Natural killer cell (primary cell): ENCODE measurements at places on chromosomes 1 and 21. TPM values are rescaled to one million over a fixed set of nuclear protein-coding genes. Genes with fewer than 3 reads are reported as not detected.

Gene HSF2BP
- total RNA-seq, result not detected

Gene ATP1A4
- not detected for total RNA-seq

DNA sequence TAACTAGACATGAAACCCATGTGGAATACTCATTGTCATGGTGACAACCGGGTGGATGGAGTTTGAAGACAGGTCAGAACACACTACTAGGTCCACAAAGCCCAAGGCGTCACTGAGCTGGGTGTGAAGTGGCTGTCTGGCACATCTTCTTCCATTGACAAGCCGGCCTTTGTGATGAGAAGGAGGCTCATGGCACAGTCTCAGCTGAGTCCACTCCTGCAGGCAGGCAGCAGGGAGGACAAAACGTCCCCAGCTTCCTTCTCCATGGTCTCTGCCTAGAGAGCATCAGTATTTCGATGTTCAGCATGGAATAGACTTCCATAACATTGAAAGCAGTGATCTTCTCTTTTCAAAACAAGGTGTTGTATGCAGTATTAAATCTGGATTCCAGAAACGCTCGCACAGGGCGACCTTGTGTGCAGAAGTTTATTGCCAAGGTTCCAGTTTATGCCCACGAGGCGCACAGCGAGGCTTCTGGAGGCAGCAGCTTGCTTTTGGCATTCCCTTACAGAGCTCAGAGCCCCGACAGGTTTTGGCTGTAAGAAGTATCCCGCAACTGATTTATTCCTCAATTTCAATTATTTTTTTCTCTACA, 104.2 kb downstream of the SIM2 start:
- no peaks in the 10 kb centered on the region for H3K36me3 ChIP-seq
- H3K4me3 ChIP-seq, result no peak overlapping the region
- no peak overlapping the region for H3K27ac ChIP-seq
- H3K27me3 ChIP-seq, result no peaks in the 10 kb centered on the region
- H3K4me1 ChIP-seq, result no peaks in the 10 kb centered on the region

DNA sequence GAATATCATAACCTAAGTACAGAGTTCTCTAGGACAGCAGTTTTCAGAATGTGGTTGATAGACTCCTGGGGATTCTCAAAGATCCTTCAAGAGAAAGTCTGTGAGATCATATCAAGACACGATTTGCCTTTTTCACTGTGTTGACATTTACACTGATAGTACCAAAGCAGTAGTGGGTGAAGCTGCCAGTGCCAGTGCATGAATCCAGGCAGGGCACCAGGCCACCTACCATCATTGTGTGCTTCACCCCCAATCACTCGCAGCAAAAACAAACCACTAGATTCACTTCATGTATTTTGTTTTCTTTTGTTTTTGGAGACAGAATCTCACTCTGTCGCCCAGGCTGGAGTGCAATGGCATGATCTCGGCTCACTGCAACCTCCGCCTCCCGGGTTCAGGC, 23.9 kb downstream of the DNAJC16 start:
- H3K4me1 ChIP-seq, result no peaks in the 10 kb centered on the region
- no peak overlapping the region for H3K4me3 ChIP-seq
- H3K27me3 ChIP-seq, result no peaks in the 10 kb centered on the region
- H3K27ac ChIP-seq, result no peak overlapping the region

Gene CFAP141
- total RNA-seq, result 1.2 TPM

- no peaks in the 10 kb centered on the region for H3K4me1 ChIP-seq
- no peak overlapping the region for H3K4me3 ChIP-seq
- no peaks in the 10 kb centered on the region for H3K27me3 ChIP-seq
These were observed 24.6 kb upstream of the SLC35F3 start for GRCh38 chr1:233879841-233880240.

- no peak overlapping the region for H3K27ac ChIP-seq
- peak; percentile 77 for DNase-seq
- H3K4me1 ChIP-seq, result peaks cover 8% of the 10 kb centered on the region
- H3K36me3 ChIP-seq, result no peaks in the 10 kb centered on the region
These were observed 34.7 kb downstream of the TOMM20 start for GRCh38 chr1:235093696-235094592.

GRCh38 chr1:182890927-182891610, 51.9 kb downstream of the DHX9 start:
- no peaks in the 10 kb centered on the region for H3K27me3 ChIP-seq
- H3K36me3 ChIP-seq, result peaks cover 26% of the 10 kb centered on the region
- H3K27ac ChIP-seq, result no peak overlapping the region
- DNase-seq, result no peak
- H3K4me3 ChIP-seq, result no peak overlapping the region

GRCh38 chr1:25869909-25870606, 5.5 kb downstream of the PAQR7 start:
- DNase-seq, result no peak
- H3K4me3 ChIP-seq, result no peak overlapping the region
- H3K27ac ChIP-seq, result no peak overlapping the region
- H3K36me3 ChIP-seq, result no peaks in the 10 kb centered on the region
- no peaks in the 10 kb centered on the region for H3K27me3 ChIP-seq

- DNase-seq, result no peak
- H3K27ac ChIP-seq, result no peak overlapping the region
- H3K36me3 ChIP-seq, result no peaks in the 10 kb centered on the region
These were observed 64.9 kb downstream of the TAS1R2 start for GRCh38 chr1:18794561-18794960.

Gene MRPS6
- 42.7 TPM for total RNA-seq

GRCh38 chr1:110012100-110012780, 22.2 kb upstream of the STRIP1 start:
- no peak overlapping the region for H3K4me3 ChIP-seq
- peak overlapping the region; percentile 36 for H3K27ac ChIP-seq
- no peak for DNase-seq
- no peaks in the 10 kb centered on the region for H3K27me3 ChIP-seq

GRCh38 chr1:10639011-10639774, 157.3 kb downstream of the CASZ1 start:
- no peak for DNase-seq
- no peak overlapping the region for H3K4me3 ChIP-seq
- H3K27me3 ChIP-seq, result no peaks in the 10 kb centered on the region

DNA sequence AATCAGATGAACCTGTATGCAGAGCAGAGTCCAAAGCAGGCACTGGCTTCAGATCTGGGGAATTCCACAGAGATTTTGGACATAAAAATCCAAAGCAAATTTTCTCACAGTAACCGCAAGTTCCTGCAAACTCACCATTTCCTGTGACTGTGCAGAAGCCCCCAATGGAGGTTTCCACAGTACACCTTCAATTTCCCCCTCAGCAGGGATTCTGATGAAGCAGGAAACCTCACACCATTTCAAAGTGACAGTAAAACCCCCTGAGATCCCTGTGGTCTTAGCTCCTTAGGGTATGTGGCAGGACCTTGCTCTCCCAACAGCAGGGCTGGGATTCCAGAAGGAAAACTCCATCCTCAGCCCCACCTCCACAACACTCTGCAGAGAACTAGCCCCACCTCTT, 6.0 kb upstream of the TGFBR3 start:
- no peak overlapping the region for H3K4me3 ChIP-seq
- H3K27me3 ChIP-seq, result no peaks in the 10 kb centered on the region
- DNase-seq, result peak; percentile 48
- peaks cover 14% of the 10 kb centered on the region for H3K4me1 ChIP-seq
- H3K27ac ChIP-seq, result no peak overlapping the region
- no peaks in the 10 kb centered on the region for H3K36me3 ChIP-seq

GRCh38 chr1:67458663-67459062, 28.5 kb upstream of the SERBP1 start:
- H3K36me3 ChIP-seq, result no peaks in the 10 kb centered on the region
- no peak for DNase-seq
- no peaks in the 10 kb centered on the region for H3K27me3 ChIP-seq
- no peak overlapping the region for H3K27ac ChIP-seq
- H3K4me1 ChIP-seq, result no peaks in the 10 kb centered on the region

DNA sequence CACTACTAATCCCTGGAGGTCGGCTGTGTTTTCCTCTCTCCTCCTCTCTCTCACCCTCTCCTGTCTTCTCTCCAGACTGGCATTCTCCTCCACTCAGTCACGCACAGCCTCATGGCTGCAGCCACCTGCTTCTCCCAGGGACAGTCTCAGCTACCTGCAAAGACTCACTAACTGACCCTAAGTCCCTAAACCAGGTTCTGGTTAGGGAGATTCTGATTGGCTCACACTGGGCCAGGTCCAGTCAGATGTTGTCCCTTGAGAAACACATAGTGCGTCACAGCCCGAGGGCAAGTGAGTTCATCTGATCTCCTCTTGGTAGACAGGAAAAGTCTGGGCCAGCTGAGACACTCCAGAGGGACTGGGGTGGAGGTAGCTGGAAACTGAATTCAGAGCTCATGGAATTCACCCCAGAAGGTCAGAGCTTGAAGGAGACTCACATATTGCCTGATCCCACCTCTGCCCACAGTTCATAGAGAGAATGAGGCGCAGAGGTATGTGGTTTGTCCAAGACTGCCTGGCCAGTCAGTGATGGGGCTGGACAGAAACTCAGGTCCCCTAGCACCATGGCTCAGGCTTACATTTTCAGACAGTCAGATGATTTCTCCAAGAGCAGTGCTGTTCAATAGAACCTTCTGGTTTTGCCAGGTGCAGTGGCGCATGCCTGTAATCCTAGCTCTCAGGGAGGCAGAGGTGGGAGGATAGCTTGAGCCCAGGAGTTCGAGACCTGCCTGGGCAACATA, 40.4 kb upstream of the RPL11 start:
- H3K27ac ChIP-seq, result no peak overlapping the region
- no peaks in the 10 kb centered on the region for H3K36me3 ChIP-seq
- H3K4me1 ChIP-seq, result no peaks in the 10 kb centered on the region
- H3K4me3 ChIP-seq, result no peak overlapping the region
- no peaks in the 10 kb centered on the region for H3K27me3 ChIP-seq

DNA sequence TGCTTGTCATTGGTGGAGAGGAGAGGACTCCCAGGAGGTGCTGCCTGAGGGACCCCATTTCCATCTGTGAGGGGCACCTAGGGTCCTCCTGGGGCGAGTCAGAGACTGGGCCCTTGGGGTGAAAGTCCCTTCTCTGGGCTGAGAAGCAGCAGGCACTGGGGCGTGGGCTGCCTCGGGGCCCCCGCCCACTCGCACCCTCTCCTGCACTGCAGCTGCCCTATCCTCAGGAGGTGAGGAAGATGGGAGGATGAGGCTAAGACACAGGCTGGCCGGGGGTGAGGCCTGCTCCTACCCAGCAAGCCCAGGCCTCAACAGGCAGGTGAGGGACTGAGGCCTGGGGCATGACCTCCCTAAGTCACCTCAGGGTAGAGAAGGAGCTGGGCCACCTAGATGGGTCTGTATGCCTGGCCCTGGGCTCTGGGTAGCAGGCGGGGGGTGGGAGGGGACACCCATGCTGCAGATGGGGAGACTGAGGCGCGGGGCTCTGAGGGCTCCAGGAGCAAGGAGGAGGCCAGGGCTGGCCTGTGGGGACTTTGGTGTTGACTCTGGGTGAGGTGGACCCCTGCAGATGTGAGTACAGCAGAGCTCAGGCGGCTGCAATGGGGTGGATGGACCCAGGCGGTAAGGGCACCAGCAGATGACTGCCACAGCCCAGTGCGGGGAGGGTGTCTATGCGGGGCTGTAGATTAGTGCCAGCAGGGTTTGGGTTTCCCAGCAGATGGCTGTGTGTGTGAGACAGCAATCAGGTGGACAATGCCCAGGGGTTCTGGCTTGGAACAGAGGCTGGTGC, 10.4 kb upstream of the ZNF669 start:
- H3K36me3 ChIP-seq, result no peaks in the 10 kb centered on the region
- H3K4me3 ChIP-seq, result no peak overlapping the region
- DNase-seq, result no peak
- peaks cover 16% of the 10 kb centered on the region for H3K4me1 ChIP-seq
- no peak overlapping the region for H3K27ac ChIP-seq

Gene CFHR1
- not detected for total RNA-seq

DNA sequence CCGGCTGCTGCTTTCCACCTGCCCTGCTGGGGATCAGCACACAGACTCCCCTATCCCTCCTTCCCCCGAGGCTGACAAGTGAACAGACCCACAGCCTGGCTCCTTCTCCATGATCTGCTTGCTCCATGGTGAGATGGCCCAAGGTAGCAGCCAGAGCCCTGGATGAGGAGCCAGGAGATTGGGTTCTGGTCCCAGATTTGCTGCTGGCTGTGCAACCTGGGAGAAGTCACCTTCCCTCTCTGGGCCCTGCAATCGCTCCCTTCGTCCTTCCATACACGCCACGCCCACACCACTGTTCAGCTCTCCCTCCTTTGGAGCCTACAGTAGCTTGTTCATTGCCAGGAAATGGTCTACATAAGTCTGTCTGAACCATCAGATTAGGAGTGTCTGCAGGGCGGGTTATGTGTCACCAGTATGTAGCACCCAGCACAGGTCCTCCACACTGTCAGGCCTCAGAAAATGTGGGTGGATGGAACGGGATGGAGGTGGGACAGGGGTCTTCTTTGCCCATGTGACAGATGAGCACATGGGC, 9.2 kb upstream of the EPHA8 start:
- H3K4me1 ChIP-seq, result no peaks in the 10 kb centered on the region
- peaks cover 3% of the 10 kb centered on the region for H3K27me3 ChIP-seq
- H3K36me3 ChIP-seq, result no peaks in the 10 kb centered on the region
- H3K4me3 ChIP-seq, result no peak overlapping the region

Gene TNFRSF18
- 40.3 TPM for total RNA-seq

GRCh38 chr21:39638281-39638680, 25.5 kb downstream of the B3GALT5 start:
- H3K27me3 ChIP-seq, result no peaks in the 10 kb centered on the region
- H3K36me3 ChIP-seq, result no peaks in the 10 kb centered on the region
- no peaks in the 10 kb centered on the region for H3K4me1 ChIP-seq
- no peak overlapping the region for H3K27ac ChIP-seq

Gene SPRR4
- not detected for total RNA-seq

GRCh38 chr1:168972225-168972624, 134.3 kb upstream of the ATP1B1 start:
- no peak for DNase-seq
- H3K4me3 ChIP-seq, result no peak overlapping the region
- no peak overlapping the region for H3K27ac ChIP-seq
- no peaks in the 10 kb centered on the region for H3K36me3 ChIP-seq

Gene MPL
- 0.48 TPM for total RNA-seq

DNA sequence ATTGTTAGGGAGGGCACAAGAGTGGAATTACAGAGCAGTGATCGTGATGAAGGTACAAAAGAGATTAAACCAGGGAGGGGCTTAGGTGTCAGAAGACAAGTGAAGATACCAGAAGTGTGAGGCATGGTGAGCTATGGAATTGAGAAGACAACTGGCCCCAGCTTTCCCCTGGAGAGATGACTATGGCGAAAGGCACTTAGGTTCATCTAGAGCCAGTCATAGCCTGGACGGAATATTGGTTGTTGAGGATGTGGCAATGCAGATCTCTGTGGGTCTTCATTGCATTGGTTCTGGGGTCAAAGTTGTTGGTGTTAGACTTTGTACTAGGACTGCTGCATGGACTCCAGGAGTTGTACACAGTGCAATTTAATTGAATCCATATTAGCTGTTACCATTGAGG, 115.7 kb downstream of the FASLG start:
- H3K36me3 ChIP-seq, result no peaks in the 10 kb centered on the region
- no peaks in the 10 kb centered on the region for H3K4me1 ChIP-seq
- no peak for DNase-seq
- no peak overlapping the region for H3K4me3 ChIP-seq
- H3K27ac ChIP-seq, result no peak overlapping the region

Gene BCL10
- total RNA-seq, result 49.2 TPM
